ENCODE measurements at places on chromosomes 7 and 10.
A peak's percentile ranks its signal among the peaks of the same experiment; 100 is the strongest.

- DNase-seq = no peak
Measured at GRCh38 chr7:4058158-4058557, 623.9 kb upstream of the FOXK1 start.

DNA sequence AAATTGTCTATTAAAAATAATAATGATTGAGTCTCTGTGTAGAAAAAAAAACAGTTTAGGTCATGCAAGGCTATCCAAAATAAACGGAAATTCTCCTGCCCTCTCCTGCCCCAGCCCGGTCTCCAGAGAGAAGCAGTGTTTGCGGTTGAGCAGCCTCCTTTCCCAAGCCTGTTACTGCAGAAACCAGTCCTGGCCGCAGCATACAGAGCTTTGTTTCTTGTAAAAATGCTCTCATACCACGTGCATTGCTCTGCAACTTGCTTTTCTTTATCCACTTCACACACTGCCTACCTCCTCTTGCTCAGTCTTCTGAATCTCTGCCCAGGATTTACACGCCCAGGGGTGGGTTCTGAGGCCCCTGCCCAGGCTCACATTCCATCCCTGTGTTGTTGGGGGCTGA lies 34.4 kb upstream of the CUL1 start:
- DNase-seq = no peak

DNA sequence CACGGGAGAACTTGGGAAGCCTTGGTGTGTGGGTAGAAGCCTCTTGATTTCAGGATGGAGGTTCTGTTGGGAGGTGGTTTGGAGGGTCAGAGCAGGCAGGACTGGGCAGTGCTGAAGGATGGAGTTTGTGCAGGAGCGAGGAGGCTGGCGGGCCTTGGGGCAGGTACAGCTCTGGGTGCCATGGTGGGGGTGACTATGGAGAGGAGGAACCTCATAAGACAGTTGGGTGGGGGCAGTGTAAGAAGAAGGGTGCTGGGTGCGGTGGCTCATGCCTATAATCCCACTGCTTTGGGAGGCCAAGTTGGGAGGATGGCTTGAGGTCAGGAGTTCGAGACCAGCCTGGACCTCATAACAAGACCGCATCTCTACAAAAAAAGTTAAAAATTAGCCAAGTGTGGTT lies 54.7 kb upstream of the GTF2IRD1 start:
- DNase-seq = peak; percentile 60

- peak; percentile 83 for DNase-seq
Measured at GRCh38 chr7:6271060-6271658, 1.3 kb downstream of the CYTH3 start.

GRCh38 chr7:147519062-147519461 lies 1071.5 kb upstream of the C7orf33 start:
- DNase-seq = no peak

DNA sequence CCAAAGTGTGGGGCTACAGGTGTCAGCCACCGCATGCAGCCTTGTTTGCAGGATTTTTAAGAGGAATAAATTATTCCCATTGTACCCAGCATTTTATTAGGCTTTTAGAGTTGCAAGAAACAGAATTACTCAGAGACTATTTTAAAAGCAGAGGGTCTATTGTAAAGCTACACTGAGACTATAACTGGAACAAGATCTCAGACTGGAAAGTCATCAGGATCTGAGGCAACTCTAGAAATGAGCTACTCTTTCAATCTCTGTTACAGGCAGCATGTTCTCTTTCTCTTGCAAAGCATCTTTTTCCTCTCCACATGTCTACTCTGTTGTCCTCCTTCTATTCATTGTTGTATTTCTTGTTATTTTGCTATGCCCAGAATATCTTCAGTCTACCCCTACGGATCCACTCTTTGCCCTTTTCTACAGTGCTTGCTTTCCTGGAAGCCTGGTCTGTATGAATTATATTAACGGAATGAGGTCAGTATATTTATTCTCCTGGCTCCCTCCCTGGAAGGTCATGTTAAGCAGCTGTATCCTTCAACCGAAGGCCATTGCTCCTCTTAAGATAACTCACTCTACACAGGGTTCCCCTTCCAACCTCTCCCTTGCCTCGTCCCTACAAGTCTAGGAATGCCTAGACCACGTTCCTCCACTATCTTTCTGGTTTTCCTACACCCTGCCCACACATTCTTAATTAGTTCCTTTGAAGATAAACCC lies 27.7 kb upstream of the MICU1 start:
- no peak for DNase-seq

- peak; percentile 82 for DNase-seq
Measured at GRCh38 chr10:86585037-86585929, 63.7 kb upstream of the WAPL start.

DNA sequence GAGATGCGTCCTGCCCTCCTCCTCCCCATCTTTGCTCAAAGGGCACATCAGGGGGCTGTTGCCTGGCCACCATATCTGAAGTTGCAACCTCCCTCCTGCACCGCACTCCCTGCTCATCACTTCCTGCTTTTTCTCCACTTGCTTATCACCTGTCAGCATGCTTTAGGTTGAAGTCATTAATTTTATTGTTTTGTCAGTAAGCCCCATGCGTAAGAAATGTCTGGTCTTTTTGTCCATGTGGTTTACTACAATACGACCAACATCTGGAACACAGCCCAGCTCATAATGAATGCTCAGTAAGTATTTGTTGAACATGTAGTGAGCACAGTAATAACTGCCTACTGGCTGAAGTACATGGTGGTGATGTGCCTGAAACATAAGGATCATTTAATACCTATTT lies 71.6 kb upstream of the GJD4 start:
- DNase-seq = no peak

- no peak for DNase-seq
Measured at GRCh38 chr10:24344695-24345463, 135.9 kb downstream of the KIAA1217 start.

GRCh38 chr7:17247357-17247756 lies 51.1 kb upstream of the AHR start:
- DNase-seq = no peak

- peak; percentile 40 for DNase-seq
Measured at GRCh38 chr10:132306343-132306685, 1.4 kb downstream of the STK32C start.

DNA sequence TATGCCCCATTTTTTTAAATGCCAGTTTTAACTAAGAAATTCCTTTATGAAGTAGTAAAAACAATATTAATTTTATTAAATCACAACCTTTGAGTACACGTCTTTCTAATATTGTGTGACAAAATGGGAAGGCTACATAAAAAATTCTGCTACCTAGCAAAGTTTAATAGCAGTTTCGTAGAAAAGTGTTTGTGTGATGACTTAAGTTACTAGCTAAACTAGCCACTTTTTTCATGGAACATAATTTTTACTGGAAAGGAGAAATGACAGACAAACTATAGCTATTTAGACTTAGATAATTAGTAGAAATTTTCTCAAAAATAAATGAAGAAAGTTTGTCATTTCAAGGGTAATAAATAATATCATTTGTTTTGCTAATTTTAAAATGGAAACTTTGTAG lies 153.1 kb downstream of the GPAM start:
- DNase-seq = no peak

DNA sequence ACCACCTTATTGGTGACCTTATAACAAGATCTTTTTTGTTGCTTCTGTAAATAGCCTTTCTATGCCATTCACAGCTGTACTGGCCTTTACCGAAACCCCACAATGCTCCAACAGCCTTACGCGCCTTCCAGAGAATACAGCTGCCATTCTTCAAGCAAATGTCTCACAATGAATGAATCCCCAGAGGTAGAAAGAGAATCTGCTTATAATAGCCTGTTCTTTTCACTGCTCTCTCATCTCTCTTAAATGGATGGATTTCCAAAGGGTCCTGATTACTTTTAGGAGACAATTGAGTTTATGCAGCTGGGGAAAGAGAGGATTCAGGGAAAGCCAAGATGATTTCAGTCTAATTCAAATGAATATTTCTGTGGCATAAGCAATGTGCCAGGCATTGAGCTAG lies 183.1 kb upstream of the PDE1C start:
- DNase-seq = no peak

GRCh38 chr7:17524746-17525145 lies 226.3 kb downstream of the AHR start:
- DNase-seq = no peak

DNA sequence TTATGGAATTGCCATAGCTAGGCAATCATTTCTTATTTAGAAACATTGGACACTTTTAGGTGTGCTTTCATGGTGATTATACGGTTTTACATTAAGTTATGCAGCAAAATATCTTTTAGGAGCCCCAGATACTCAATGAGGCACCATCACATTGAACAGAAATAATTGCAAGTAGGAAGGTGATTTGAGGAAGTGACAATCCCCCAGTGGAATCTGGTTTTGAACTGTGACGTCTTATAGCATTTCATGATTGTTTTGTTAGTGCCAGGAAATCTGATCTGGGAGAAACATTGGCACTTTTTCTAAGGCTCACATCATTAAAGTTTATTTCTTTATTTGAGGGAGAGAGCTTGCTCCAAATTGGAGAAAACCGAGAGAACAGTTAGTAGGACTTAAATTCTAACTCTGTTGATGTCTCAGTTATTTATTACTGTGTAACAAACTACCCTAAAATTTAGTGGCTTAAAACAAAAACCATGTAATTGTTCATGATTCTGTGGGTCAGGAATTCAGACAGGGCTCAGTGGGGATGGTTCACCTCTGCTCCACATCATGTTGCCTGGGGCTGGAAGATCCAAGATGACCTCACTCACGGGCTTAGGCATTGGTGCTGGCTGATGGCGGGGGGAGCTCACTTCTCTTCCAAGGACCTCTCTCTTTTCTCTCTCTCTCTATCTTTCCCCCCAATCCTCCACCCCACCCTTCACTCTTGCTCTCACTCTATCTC lies 78.2 kb upstream of the STEAP1B start:
- DNase-seq = no peak

GRCh38 chr7:38311329-38311937 lies 38.0 kb upstream of the TARP start:
- no peak for DNase-seq

- DNase-seq = no peak
Measured at GRCh38 chr10:62237966-62238365, 30.7 kb downstream of the RTKN2 start.

- DNase-seq = no peak
Measured at GRCh38 chr7:24024276-24025068, 259.5 kb upstream of the NPY start.

DNA sequence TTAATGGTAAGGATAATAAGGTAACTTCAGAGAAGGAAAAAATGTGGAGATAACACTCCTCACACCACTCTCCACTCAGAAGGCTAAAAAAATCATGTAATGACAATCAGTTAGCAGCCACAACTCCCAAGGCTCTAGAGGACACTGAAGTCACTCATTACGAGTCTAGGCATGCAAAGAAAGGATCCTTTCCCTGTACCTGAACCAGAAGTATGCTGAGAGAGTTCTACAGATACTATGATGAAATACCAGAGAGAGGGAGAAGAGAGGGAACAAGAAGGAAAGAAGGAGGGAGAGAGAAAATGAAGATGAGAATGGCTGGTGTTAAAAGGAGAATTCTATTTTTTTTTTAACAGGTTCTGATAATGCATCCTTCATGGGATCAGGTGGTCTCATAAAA lies 224.3 kb upstream of the PLXNA4 start:
- DNase-seq = no peak

GRCh38 chr7:42152329-42153205 lies 84.4 kb downstream of the GLI3 start:
- DNase-seq = no peak

DNA sequence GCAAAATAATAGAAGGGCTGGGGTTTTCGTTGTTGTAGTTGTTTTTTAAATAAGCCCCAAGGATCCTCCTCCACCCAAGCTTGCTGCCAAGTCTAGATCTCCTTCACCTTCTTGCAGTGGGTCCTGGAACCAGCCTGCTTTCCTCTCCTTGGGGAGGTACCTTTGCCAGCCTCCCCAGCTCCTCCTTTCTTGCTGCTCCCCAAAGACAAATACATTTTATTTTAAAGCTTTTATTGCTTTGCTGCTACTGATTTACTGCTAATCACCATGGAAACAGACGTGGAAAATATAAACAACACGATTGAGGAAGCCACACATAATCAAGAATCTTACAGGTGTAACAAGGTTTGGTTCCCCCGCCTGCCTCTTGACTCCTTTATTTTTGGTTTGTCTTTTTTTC lies 17.4 kb upstream of the SLF2 start:
- DNase-seq = no peak

DNA sequence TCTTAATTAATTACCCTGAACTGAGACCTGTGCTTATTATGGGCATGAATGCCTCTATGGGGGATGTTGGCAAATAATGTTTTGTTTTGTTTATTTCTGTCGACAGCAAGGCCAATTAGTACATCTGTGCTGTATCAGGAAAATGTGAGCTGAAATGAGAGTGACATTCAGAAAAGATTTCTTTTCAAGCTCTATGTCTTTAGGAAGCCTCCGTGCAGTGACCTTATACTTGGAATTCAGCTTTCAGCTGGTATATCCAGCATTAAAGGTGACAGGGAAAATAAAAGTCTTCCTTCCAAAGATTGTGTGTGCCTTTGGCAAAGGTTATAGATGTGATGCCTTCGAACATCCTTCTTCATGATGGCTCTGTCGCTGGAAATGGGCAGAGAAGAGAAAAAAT lies 1061.1 kb downstream of the SORCS3 start:
- no peak for DNase-seq

DNA sequence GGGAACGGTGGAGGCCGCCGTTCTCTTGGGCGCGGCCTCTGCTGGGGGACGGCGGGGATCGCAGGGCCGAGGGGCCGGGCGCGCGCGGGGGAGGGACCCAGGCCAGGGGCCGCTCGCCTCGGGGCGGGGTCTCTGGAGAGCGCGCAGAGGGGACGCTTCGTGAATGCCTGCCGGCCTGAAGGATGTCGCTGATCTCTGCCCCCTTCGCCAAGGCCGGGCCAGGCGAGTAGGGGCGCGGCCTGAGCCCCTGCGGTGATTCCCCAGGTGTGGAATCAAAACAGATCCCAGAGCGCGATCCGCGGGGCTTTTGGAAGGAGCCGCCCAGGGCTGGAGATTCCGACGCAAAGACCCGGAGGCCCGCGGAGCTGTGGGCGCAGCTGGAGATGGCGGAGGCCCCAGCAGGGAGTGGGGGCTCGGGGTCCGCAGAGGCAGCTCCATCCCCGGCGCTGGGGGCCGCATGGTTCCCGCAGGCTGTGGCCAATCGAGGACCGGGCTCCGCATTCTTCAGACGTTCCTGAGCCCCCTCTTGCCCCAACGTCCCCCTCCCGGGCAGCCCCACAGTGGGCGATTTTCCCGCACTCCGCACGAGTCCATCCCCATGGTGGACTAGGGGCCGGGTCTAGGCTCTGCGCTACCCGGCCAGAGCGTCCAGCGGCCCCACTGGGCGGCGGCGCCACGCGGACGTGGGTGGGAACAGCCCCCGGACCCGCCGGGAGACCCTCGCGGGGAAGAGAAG lies 166.0 kb downstream of the ACTR3B start:
- DNase-seq = no peak

Measured in sigmoid colon (tissue), 7 donors.